Stimulated activated effector memory CD8-positive, alpha-beta T cell treated with anti-CD3 and anti-CD28 coated beads, Interleukin-12 subunit alpha, Interleukin-12 subunit beta, amount 100 ng/mL, for 72 hours (primary cell): ENCODE measurements at places on chromosomes 4 and X.

DNA sequence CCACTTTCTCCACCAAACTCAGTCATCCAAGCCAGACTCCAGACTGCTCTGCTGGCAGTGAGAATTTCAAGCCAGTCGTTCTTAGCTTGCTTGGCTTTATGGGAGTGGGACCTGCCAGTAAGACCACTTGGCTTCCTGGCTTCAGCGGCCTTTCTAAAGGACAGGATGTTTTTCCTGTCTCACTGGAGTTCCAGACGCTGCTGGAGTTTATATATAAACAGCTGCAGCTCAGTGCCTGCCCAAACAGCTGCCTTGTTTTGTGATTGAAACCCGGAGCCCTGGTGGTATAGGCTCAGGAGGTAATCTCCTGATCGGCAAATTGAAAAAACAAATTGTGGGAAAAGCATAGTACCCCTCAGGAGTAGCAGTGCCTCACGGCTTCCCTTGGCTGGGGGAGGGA, 1165.8 kb upstream of the ADGRL3 start:
- no peak for DNase-seq

GRCh38 chr4:181200076-181200475, 1043.1 kb upstream of the TENM3 start:
- DNase-seq: no peak

DNA sequence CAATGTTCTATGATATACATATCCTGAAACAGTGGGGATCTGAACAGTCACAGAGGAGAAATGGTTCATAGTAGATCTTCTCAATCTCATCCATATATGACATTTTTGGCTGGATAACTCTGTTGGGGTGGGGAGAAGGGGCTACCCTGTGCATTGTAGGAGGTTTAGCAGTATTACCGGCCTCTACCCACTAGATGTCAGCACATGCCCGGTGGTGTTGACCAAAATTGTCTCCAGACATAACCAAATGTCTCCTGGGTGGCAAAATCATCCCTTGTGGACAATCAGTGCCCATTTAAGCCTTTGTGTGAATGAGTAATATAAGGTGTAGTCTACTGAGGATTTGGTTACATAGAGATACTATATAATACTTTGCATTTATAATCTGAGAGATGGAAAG, 89.9 kb downstream of the PLS3 start:
- DNase-seq: no peak

GRCh38 chr4:86848732-86849619, at the start of gene SLC10A6:
Gene SLC10A6, minus strand, starts transcription at chr4:86849384. Its CDS starts 269 bp downstream, at chr4:86849115.
- DNase-seq: no peak

GRCh38 chr4:94595880-94596483, 144.2 kb downstream of the PDLIM5 start:
- no peak for DNase-seq

DNA sequence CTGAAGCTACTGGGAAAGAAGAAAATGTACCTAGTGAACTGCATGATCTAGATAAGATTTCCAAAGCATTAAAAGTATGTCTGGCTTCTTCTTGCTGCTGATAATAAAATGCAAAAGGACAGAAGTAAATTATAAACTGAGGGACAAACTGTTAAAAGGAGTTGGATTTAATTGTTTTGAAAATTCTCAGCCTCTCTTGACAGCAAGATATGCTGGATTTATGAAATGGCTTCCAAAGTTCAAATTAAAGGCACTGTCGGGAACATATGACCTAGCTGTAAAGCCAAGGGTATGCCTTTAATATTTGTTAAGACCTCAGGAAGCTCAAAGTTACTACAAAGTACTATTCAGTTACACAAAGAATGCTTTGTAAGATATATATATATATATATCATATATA, 46.1 kb upstream of the CABS1 start:
- DNase-seq: no peak

GRCh38 chrX:38332505-38332904, 5.2 kb upstream of the RPGR start:
- no peak for DNase-seq

DNA sequence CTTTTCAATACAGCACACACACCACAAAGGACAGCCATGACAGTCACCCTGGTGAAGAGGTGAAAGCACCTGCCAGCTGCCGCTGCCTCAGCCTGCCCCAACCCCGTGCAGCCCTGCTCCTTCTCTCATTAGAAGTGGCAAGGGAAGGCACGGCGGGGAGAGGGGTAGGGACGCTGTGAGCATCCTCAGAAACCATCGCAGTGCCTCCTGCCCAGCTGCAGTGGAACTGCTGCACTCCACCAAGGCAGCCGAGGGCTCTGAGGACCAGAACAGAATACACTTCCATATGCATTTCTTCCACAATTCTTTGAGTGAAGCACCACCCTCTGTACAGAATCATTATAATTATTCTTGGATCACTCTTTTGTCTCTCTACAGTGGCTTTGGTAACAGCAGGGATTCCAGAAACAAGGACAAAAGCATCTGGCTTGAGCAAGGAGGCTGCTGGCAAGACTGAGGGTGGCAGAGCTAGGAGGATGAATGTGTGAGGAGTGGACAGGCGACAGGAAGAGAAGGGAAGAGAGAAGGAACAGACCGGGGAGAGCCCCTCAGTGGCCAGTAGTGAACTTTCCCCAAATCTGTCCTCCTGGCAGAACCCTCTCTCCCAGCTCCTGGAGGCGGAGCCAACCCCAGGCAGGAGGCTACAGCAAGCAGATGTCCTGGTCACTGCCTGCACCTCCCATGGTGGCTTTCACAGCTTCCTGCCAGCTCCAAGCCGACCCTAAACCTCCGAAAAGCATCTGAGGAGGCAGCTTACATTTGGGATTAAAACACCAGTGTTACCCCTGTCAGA, 73.2 kb downstream of the MTNR1A start:
- no peak for DNase-seq

- DNase-seq: peak; percentile 17
Observed at GRCh38 chr4:87559090-87559837, 30.1 kb upstream of the SPARCL1 start.

DNA sequence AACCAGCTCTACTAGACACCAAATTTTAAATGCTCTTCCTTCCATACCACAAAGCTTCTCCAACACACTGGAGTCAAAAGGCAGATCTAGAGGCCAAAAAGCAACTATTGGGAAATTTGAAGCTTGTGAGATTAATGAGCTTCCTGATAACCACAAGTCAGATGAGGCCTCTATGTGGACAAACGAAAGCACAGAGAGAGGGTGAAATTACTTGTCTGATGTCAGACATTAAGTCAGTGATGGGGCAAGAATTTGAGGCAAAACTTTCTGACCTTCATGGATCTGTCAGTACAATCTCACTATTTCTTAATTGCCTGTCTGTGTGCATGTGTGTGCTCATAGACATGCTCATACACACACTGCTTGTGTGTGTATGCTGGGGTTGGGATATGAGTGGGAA, 103.6 kb downstream of the GUCY2F start:
- DNase-seq: no peak

DNA sequence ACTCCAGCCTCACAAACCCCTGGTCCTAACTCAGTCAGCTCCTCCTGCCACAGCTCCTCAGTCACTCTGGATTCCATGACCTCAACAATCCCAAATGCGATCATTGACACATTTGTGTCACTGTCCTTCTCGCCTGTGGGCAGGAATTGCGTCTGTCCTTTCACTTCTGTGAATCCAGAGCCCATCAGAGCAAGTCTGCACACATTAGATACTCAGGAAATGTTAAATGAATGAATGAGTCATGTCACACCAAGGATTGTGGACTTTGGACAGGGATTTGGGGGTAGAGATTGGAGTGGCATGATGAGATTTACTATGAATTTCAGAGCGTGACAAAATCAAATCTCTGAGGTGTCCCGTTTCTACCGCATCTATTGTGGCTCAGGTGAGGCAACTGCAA, 11.8 kb upstream of the CLDN24 start:
- DNase-seq: no peak

DNA sequence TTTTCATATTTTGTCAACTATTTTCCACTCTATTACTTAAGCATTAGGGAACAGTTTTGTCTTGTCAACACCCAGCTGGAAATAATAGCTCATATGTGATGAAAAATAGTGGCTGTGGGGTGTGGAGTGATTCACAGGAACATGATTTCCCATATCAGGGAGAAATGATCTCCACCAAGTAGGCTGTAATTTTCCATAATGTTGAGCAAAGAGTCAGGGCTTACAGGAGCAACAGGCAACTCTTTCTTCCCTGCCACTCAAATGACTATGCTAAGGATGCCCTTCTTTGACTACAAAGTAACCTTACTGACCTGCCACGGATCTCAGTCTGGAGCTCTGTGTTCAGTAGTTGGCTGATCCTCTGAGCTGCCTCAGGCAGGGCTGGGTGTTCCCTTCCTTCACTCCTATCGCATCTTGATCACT, 90.0 kb upstream of the GATB start:
- DNase-seq: no peak

- no peak for DNase-seq
Observed at GRCh38 chr4:125551466-125551865, 236.7 kb downstream of the FAT4 start.

- DNase-seq: no peak
Observed at GRCh38 chr4:141375855-141376254, 155.2 kb downstream of the ZNF330 start.

DNA sequence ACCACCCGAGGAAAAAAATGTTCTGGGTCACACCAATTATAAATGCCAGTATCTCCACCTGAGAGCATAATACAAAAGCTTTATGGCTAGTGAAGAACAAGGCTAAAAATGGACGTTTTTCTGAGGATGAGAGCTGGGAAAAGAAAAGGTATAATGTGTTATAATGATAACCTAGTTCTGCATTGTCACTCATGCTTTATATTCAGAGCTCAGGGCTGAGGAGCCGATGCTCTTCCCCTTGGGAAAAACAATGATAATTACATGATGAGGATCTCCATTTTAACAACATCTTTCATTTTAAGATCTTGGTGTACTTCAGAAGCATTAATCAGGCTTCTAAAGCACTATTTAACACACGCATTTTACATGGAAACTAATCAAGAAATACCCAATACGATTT, 333.7 kb downstream of the UNC5C start:
- no peak for DNase-seq

DNA sequence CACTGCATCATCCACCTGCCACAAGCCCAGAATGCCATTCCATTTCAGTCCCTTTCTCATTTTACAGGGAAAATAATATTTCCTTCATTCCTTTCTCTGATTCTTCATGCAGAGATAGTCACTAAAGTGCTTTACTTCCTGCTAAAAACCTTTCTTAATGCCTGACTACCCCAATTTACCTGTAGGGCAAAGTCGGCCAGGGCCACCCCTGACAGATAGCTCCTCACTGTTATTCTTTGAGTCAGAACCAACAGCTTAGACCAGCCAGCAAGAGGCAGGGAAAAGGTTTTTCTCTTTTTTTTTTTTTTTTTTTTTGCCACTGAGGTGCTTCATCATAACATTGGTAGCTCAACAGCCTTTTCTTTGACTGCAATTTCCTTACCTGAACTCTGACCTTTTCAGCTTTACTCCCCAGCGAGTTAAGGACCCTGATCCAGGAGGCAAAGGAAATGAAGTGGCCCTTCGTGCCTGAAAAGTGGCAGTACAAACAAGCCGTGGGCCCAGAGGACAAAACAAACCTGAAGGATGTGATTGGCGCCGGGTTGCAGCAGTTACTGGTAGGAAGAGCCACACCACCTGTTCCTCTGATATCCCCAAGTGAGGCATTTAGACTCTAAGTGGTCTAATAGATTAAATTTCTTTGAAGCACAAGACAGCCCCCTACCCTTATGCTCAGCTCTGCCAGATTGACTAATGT, 85.0 kb downstream of the ALPK1 start:
- no peak for DNase-seq
